Fibroblast of skin of scalp (primary cell): ENCODE measurements at places on chromosomes 12 and 14.

- DNase-seq: no peak
Observed at GRCh38 chr12:84128117-84128991, 784.2 kb downstream of the SLC6A15 start.

GRCh38 chr12:131046813-131047788, 93.4 kb downstream of the ADGRD1 start:
- DNase-seq: no peak

- DNase-seq: peak; percentile 21
Observed at GRCh38 chr12:25855716-25856115, 102.8 kb upstream of the RASSF8 start.

DNA sequence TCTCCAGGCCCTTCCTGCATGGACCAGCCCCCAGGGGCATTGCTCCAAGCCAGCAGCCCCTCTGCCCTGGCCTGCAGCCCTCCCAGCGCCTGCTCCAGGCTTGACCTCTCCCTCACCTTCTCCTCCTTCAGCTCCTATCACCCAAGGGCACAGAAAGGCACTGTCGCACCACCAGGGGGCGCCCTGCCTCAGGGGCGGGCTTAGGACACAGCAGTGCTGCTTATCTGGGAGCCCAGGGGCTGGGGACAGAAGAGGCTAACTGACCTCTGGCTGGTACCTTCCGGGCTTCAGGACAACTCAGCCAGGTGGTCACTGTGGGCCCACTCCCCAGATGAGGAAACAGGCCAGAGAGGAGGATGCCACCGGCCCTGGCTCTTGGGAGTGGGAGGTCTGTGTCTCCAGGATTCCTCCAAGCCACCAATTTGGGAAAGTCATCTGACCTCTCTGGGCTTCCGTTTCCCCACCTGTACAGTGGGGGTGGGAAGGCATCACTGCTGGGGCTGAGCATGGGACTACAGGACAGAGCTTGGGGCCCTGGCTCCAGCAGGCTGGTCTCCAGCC, 25.3 kb upstream of the GPR132 start:
- DNase-seq: peak; percentile 75

GRCh38 chr12:43425361-43425760, 126.6 kb downstream of the ADAMTS20 start:
- DNase-seq: no peak

- no peak for DNase-seq
Observed at GRCh38 chr12:96255077-96255476, 60.9 kb downstream of the ELK3 start.

- no peak for DNase-seq
Observed at GRCh38 chr14:101357559-101358319, 203.6 kb upstream of the DIO3 start.

DNA sequence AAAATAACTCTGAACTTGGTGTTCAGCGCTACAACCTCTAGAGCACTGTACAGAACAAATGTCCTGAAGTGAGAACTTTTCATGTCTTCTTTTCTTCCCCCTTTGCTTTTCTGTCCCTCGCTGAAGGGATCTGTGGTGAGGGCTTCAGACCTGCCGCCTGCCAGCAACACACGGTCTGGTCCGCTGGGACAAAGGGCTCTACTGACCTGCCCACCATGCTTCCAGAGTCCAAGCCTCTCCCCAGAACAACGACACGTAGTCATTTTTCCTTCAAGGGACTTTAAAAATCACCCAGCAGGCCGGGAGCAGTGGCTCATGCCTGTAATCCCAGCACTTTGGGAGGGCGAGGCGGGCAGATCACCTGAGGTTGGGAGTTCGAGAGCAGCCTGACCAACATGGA, 140.4 kb downstream of the EFCAB11 start:
- no peak for DNase-seq

- no peak for DNase-seq
Observed at GRCh38 chr14:52015411-52016030, 26.2 kb downstream of the RTRAF start.

GRCh38 chr12:110149086-110149660, 25.0 kb downstream of the IFT81 start:
- no peak for DNase-seq

- DNase-seq: no peak
Observed at GRCh38 chr12:57765698-57766463, 997 bp downstream of the CYP27B1 start.

DNA sequence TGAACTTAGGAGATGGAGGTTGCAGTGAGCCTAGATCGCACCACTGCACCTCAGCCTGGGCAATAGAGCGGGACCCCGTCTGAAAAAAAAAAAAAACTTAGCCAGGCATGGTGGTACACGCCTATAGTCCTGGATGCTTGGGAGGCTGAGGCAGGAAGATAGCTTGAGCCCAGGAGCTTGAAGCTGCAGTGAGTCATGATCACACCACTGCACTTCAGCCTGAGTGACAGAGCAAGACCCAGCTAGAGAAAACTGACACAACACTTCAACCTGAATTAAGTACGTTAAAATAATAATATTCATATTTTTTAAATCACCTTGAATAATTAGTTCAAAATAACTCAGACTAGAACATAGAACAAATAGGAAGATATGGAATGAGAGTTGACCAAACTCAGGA, 5.7 kb upstream of the CATSPERB start:
- no peak for DNase-seq

DNA sequence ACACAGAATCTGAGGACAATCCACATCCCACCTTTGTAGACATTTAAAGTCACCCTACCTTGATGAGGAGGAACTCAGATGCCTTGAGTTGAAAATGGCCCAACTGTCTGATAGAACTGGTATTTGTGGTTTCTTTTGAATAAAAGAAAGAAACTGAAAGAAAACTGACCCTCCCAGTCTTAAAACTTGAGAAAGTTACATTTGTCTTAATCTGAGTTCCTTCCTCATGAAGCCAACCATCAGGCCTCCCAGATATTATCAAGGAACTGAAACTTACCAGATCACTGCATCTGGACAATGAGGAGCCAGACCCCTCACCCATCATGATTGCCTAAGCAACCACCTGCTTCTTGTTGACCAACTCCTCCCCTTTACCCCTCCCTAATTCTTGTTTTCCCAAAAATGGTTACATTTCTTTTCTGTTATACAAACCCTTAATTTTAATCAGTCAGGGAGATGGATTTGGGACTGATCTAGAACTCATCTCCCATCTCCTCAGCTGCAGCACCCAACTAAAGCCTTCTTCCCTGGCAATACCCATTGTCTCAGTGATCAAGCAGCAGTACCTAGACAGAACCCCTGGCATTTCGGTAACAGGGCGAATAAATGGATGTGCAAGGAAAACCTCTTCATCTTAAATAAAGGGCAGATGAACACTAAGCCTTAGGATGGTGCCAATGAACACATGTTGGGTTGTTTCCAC, 72.0 kb upstream of the RESF1 start:
- DNase-seq: no peak

- no peak for DNase-seq
Observed at GRCh38 chr12:22399464-22400180, 65.1 kb upstream of the ST8SIA1 start.

GRCh38 chr12:63822352-63822751, 22.1 kb upstream of the SRGAP1 start:
- DNase-seq: peak; percentile 67

DNA sequence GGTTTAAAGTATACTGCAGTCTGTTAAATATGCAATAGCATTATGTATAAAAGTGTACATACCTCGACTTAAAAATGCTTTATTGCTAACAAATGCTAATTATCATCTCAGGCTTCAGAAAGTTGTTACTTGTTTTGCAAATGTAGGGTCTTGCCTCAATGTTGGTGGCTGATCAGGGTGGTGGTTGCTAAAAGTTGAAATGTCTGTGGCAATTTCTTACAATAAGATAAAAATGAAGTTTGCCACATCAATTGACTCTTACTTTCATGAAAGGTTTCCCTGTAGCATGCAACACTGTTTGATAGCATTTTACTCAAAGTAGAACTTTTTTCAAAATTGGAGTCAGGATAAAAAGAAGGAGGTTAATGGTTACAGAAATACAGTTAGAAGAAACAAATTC, 407.7 kb upstream of the OR4E1 start:
- no peak for DNase-seq
